ENCODE measurements at places on chromosomes 5 and 9. TPM values are rescaled to one million over a fixed set of nuclear protein-coding genes. Genes with fewer than 3 reads are reported as not detected.

DNA sequence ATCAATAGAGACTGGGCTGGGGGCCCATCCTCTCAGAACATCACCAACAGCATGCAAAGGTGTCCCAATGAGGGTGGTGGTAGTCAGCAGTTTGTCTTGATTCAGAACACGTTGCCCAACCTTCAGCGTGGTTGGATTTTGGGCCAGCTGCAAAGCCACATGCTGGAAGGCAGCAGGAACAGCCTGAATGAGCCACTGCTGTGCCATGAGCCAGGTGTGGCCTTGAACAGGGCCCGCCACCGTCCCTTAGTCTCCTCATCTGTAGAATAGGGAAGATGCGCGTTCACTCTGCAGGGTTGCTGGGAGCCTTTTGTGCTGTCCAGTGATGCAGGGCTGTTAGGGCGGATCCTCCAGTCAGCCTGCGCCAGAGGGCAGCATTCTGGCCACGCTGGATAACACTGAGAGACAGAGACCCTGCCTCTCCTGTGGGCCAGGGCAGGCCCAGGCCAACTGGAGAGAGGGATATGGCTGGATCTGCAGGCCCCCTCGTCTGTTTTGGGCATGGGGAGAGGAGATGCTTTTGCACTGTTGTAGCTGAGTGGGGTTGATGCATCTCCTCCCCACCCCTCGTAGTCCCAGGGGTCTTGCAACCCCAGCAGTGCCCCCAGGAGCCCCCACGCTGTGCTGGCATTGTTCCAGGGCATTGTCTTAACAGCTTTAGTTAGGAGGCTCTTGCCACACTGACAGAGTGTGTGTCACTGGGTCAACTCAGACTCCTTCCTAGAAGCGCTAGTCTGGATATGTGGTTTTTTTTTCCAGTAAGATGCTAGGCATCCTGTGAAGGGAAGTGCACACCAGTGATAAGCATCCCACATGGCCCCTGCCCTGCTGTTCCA, 42.1 kb downstream of the SLC46A2 start:
- DNase-seq, result no peak

- peak; percentile 88 for DNase-seq
Observed at GRCh38 chr9:132669698-132670456, at the start of gene DDX31. TSS of gene DDX31 (minus strand) at chr9:132669983. CDS start at chr9:132669934, 49 bp downstream.

SCGB3A1 gene
- total RNA-seq, result not detected

DNA sequence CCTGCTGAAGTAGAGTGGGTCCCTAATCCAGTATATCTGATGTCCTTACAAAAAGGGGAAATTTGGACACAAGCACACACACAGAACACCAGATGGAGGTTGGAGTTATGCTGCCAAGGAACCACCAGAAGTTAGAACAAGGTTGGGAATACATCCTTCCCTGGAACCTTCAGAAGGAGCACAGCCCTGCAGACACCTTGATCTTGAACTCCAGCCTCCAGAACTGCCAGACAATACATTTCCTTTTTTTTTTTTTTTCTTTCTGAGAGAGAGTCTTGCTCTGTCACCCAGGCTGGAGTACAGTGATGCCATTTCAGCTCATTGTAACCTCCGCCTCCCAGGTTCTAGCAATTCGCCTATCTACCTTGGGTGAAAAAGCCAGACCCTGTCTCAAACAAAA, 7.1 kb upstream of the ODF2 start:
- no peak for DNase-seq

DAPK1 gene
- 1.2 TPM for total RNA-seq

- peak; percentile 43 for DNase-seq
Observed at GRCh38 chr9:86202338-86202882, 57.0 kb downstream of the C9orf153 start.
